Hematopoietic multipotent progenitor cell treated with erythropoietin and hydrocortisone succinate and interleukin-3 and kit ligand, for 8 days (in vitro differentiated cells): ENCODE measurements at places on chromosomes 11 and 22.

DNA sequence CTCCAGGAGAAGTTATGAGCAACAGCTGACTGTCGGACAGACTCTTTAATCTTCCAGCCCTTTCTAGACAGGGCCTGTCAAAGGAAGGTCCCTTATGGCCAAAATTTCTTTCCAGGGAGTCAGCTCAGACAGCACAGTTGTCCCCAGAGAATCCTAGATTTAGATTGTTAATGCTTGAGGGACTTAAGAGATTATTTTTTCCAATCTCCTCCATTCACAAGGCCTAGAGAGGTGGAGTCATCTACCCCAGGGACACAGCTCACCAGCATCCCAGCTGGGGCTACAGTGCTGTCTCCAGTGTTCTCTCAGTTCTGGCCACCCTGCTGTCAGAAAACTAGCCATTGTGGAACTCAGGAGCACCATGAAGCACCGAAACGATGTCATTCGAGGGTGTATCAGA lies 7.8 kb downstream of the DSCAML1 start:
- no peak for DNase-seq

GRCh38 chr11:5335170-5335569 lies 8.2 kb downstream of the OR51B5 start:
- peak; percentile 84 for DNase-seq

DNA sequence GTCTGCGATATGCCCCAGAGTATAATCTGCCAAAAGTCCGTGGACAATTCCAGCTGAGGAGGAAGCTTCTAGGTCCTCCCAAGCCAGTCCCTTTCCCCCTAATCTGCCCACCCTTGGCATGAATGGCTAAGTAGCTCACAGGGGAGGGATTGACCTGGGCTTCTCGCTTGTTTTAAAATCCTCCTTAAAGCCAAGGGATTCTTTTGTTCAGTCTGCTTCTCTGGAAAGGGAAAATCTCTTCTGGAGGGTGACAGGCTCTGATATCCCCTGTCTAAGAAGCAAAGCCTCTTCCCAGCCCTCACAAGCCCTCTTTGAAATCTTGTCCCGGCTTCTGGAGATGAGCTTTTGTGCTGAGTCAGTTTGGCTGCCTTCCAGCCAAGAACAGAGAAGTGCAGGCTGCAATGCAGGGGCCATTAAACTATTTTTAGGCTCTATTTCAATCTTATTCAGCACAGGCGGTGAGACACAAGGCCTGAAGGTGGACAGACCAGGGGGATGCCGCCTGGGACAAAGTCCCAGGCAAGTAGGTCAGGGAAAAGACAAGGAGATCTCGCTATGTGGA lies 23.9 kb downstream of the NEFH start:
- peak; percentile 73 for DNase-seq

- DNase-seq = no peak
Observed at GRCh38 chr11:65801153-65801987, 14.5 kb downstream of the OVOL1 start.

DNA sequence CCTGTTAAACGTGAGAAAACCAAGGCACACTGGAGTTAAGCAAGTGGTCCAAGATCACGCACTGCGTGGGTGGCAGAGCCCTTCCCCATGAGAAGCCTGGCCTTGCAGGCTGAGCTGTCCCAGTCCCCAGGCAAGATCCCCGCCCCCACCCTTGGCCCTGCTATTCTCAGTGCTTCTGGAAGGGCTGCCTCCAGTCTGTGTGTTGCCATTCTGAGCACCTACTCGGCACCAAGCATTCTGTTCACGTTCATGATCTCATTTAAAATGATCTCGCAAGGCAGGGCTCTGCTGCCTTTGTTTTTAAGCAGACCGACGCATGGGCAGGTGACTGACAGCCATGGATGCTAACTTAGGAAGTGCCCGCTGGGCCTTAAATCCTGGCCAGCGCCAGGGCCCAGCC lies 62.8 kb downstream of the PHF21B start:
- DNase-seq = no peak

DNA sequence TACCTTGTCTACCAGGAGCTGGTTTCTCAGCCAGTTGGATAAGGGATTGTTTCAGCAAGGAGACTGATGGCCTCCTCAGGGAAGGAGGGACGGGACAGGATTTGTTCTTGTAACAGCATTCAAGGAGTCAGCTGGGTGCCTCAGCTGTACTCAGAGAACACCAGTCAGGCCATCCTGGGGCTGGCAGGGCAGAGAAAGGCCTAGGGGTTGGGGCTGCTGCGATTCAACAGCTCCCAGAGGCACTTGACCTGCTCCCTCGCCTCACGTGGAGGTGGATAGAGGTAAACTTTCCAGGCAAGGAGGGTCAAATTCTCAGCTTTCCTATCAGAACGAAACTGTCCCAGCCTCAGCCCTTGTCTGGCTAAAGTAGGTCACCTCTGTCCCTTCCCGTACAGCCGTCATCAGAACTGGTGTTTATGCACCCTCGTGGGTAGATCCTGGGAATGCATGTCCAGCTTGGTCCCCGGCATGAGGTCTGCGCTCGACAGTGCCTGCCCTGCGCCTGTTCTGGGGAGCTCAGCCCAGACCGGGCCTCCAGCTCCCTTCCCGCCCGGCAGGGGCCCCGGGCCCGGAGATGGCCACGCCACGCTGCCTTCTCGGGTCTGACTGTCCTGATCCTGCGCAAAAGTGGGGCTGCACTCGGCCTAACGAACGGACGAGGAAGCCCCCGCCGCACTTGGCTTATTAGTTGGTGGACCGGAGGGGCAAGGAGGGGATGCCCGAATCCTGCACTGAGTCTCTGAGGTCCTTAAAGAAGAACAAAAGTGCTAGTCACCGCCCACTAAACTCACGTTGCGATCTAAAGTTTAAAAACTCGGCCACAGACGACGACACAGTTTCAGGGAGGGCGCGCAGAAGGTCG lies 762 bp upstream of the CCDC134 start:
- peak; percentile 12 for DNase-seq

- no peak for DNase-seq
Observed at GRCh38 chr11:3130269-3131071, 34.6 kb downstream of the OSBPL5 start.

- no peak for DNase-seq
Observed at GRCh38 chr11:62953811-62954210, 31.0 kb downstream of the SLC22A6 start.

DNA sequence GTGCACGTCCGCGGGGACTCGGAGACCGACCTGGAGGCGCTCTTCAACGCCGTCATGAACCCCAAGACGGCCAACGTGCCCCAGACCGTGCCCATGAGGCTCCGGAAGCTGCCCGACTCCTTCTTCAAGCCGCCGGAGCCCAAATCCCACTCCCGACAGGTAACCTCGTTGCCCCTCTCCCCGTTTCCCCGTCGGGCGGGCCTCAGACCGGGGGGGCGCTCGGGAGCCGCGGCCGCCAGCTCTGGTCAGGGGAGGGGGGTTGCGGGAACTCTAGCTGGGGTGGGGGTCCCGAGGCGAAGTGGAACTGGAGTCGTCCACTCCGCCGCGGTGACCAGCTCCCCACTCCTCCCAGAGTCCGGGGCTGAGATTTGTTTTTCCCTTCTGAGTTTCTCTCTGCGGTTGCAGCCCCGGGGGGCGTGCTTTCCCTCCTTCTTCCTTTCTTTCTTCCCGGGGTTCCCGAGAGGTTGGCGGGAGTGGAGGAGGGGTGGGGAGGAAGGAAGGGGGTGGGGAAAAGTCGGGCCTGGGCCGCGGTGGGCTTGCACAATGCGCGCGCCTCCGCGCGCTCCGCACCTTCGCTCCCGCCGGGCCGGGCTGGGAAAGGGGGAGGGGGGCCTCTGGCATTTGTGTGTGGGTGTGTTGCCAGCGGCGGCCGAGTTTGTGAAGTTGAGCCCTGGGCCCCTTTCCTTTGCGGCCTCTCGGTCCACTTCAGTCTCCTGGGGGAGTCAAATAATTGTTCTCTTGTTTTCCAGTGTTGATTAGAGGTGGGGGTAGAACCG lies 952 bp downstream of the YAP1 start:
- no peak for DNase-seq

GRCh38 chr11:12673924-12674570 lies at the start of gene TEAD1:
Gene TEAD1 (plus strand): TSS chr11:12674421.
- peak; percentile 77 for DNase-seq

DNA sequence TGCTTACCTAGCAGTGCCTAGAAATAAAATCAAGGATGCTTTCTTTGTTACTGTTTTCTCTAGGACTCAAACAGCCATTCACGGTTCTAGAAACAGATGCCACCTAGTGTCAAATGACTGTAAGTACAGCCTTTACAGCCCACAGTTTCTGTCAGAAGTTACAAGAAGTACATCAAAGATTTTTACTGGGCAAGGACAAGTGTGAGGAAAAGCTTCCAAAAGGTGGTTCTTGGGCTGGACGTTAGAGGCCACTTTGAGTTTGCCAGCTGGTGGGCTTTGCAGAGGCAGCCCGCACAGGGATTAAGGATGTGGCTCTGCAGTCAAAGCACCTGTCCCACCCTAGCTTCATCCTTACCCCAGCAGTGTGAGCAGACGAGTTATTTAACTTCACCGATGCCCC lies 6.9 kb downstream of the KMT5B start:
- DNase-seq = peak; percentile 78

DNA sequence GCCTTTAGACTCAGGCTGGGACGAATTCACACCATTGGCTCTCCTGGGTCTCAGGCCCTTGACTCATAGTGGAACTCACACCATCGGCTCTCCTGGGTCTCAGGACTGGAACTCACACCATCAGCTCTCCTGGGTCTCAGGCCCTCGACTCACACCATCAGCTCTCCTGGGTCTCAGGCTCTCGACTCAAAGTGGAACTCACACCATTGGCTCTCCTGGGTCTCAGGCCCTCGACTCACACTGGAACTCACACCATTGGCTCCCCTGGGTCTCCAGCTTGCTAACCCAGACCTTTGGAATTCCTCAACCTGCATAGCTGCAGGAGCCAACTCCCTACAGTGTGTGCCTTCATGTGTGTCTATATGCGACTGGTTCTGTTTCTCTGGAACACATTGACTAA lies 56.7 kb downstream of the SHISAL1 start:
- DNase-seq = no peak

DNA sequence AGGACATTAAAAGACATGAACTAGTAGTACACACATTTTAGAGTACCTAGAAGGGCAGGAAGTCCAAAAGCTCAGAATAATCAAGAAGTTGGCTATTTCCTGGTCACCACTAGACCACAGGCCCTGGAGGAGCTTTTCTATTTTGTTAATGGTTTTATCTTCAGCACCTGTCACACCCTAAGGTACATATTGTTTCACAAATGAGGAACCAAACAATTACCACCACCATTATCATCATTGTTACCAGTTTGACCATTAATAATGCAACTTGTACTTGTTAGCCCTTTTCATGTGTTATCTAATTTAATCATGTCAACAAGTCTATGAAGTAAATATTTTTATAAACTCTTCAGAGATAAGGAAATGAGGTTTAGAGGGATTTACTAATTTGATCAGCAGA lies 4.9 kb downstream of the MRPL48 start:
- DNase-seq = no peak

- no peak for DNase-seq
Observed at GRCh38 chr11:128941573-128942271, 949 bp downstream of the TP53AIP1 start.

GRCh38 chr11:121570453-121570852 lies 117.7 kb upstream of the SORL1-AS1 start:
- DNase-seq = no peak

GRCh38 chr11:27186580-27186979 lies 146.0 kb downstream of the BBOX1 start:
- DNase-seq = no peak

GRCh38 chr11:6556139-6556949 lies 47.1 kb downstream of the RRP8 start:
- DNase-seq = peak; percentile 35

DNA sequence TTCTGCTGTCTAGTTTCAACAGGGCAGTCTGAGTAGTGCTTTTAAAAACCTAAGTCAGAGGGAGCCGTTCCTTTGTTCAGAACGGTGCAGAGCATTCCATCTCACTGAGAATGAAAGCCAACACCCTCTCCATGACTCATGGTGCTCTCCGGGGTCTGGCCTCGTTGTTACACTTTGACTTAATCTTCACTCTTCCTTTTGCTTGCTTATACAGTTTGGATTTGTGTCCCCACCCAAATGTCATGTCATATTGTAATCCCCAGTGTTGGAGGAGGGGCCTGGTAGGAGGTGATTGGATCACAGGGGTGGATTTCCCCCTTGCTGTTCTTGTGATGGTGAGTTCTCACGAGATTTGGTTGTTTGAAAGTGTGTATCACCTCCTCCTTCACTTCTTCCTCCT lies 292.2 kb downstream of the ST3GAL4 start:
- DNase-seq = no peak

GRCh38 chr11:19951558-19952115 lies 208.6 kb downstream of the DBX1 start:
- DNase-seq = peak; percentile 78

GRCh38 chr11:64186492-64187165 lies 658 bp downstream of the STIP1 start:
- DNase-seq = peak; percentile 34

DNA sequence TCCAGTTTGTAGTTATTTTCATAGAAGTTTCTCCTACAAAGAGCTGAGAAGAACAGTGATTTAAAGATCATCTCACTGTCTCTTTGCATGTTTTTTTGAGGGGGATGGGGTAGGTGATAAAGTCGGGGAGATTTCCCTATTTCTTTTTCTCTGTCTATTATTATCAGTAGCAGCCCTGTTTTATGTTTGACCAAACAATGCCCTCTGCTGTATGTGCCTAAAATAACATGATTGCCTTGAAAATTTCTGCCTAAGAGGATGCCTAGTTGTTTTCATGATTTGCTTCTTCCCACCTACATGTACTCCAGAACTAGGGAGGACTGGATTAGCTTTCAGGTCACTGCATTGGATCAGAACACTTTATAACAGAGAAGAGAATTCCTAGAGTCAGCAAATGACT lies 1330.2 kb downstream of the LRRC4C start:
- DNase-seq = peak; percentile 12

GRCh38 chr11:120956710-120957495 lies 67.0 kb upstream of the TBCEL start:
- DNase-seq = no peak

DNA sequence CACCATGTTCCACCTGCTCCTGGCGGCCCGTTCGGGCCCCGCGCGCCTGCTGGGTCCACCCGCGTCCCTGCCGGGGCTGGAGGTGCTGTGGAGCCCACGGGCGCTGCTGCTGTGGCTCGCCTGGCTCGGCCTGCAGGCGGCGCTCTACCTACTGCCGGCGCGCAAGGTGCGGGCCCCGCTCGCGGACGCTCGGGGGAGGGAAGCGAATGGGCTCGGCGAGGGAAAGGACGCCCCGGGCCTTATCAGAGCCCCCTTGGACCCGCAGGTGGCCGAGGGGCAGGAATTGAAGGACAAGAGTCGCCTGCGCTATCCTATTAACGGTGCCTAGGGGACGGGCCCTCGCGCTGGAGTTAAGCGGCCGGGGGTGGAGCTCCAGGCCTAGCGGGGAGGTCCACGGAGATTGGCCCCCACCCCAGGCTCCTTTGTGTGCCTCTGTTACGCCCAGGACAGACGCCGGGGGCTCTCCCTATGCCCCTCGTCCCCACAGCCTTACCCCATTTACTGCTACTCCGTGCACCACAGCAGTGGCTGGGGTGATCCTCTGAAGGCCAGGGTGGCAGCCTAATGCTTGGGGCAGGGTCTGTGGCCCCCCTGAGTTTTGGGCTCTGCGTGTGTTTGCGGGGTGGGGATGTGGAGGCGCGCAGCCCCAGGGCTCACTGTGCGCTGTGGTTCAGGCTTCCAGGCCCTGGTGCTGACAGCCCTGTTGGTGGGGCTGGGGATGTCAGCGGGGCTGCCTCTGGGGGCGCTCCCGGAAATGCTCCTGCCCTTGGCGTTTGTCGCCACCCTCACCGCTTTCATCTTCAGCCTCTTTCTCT lies 1.1 kb downstream of the TM7SF2 start:
- peak; percentile 72 for DNase-seq

GRCh38 chr22:20002128-20002527 lies 14.5 kb downstream of the ARVCF start:
- no peak for DNase-seq

GRCh38 chr11:6504166-6504565 lies 7.1 kb downstream of the DNHD1 start:
- DNase-seq = no peak

GRCh38 chr11:111162305-111162704 lies 83.2 kb upstream of the POU2AF2 start:
- no peak for DNase-seq
